ENCODE measurements at places on chromosomes 3 and 15. TPM values are rescaled to one million over a fixed set of nuclear protein-coding genes. Genes with fewer than 3 reads are reported as not detected.

Gene GOLGA8J
- not detected for total RNA-seq

Gene MYLK
- 6.8 TPM for total RNA-seq

Gene SECISBP2L
- 28.9 TPM for total RNA-seq

Gene DZIP3
- 10.2 TPM for total RNA-seq

Gene AGTR1
- total RNA-seq: 2.7 TPM

Gene MKRN3
- total RNA-seq: 2.3 TPM

Gene PYGO1
- total RNA-seq: 8.6 TPM

Data from subcutaneous preadipocyte (primary cell).